ENCODE measurements at places on chromosomes 5 and 9.

- no peak for DNase-seq
These were observed 118.4 kb upstream of the DAPK1 start for GRCh38 chr9:87379300-87379699.

GRCh38 chr5:158139161-158139560 is 280.2 kb upstream of the CLINT1 start:
- peak; percentile 82 for DNase-seq

DNA sequence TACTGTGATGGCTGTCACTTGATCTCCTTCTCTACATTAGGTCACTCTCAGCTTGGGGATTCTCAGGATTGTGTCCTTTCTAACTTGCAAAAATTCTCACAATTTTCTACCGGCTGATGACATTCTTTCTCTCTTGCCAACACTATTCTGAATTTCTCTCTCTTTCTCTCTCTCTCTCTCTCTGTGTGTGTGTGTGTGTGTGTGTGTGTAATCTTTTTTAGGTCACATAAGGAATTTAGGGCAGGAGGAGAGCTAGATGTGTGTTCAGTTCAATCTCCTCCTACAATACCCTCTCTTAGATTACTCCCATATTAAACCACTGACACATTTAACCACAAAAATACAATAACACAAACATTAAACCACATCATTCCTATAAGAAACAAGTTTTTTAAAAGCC is 242.3 kb upstream of the NREP start:
- DNase-seq: peak; percentile 96

- peak; percentile 64 for DNase-seq
These were observed 173.9 kb downstream of the WDR70 start for GRCh38 chr5:37552770-37553719.
